ENCODE measurements at places on chromosomes 13 and 19.
A peak's percentile ranks its signal among the peaks of the same experiment; 100 is the strongest.

DNA sequence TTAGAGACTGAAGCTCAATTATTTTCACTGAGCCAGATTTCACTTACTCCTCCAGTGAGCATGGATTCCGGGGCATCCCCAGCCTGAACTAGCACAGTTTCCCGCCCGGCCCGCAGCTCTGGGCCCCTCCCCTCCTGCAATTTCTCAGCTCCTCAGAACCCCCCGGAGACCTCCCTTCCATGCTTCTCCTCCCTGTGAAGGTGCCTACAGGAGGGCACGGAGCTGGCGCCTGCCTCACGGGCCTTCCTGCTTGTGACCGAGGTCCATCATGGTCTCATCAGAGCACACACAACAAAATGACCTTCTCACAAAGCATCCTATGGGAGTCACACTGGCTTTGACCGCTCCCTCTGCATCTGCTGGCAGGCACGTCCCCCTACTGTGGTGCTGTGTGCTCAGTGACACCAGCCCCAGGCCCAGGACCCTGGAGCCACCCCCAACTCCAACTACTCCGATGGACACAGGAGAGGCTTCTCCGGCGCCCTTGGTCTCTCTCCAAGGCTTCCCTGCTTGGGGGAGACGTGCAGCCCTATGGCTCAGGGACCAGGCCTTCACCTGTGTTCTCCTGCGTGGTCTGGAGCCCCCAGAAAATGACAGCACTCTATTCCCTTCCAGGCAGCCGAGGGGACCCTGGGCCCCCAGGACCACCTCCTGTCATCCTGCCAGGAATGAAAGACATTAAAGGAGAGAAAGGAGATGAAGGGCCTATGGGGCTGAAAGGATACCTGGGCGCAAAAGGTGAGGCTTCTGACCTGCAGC is 77.1 kb downstream of the RAB20 start:
- no peak for DNase-seq

DNA sequence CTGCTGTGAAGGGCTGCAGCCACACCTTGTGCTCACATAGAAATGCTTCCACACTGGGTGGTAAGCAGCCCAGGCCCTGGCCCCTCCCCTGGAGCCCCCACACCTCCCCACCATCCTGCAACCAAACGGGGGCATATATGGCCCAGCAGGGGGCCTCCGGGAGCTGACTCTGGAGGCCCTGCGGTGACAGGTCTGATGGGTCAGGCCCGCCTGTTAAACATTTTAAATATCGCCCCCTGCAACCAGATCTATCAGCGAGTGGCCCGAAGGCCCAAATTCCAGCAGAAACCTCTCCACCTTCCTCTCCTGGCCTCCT is 48.0 kb upstream of the KATNAL1 start:
- peak; percentile 57 for DNase-seq

GRCh38 chr13:44908266-44908665 is 81.0 kb downstream of the NUFIP1 start:
- DNase-seq = no peak

GRCh38 chr19:29022599-29022998 is 190.4 kb downstream of the UQCRFS1 start:
- DNase-seq = no peak

GRCh38 chr13:58908019-58908679 is 1255.6 kb downstream of the DIAPH3 start:
- no peak for DNase-seq

- no peak for DNase-seq
Observed at GRCh38 chr13:39776439-39776838, 121.0 kb downstream of the COG6 start.

- no peak for DNase-seq
Observed at GRCh38 chr19:16384688-16385087, 60.1 kb downstream of the KLF2 start.

- no peak for DNase-seq
Observed at GRCh38 chr13:50448535-50448998, 394.9 kb downstream of the DLEU7 start.

- no peak for DNase-seq
Observed at GRCh38 chr13:24706886-24707585, 26.8 kb downstream of the ATP12A start.

GRCh38 chr13:50950849-50951248 is 41.3 kb downstream of the RNASEH2B start:
- DNase-seq = no peak

Measured in GM23338 (cell line).